ENCODE measurements at places on chromosomes 13 and 19.
A peak's percentile ranks its signal among the peaks of the same experiment; 100 is the strongest.

GRCh38 chr13:41428155-41428554 lies 29.2 kb upstream of the RGCC start:
- DNase-seq = peak; percentile 15

GRCh38 chr13:76481738-76482137 lies 404.5 kb downstream of the KCTD12 start:
- DNase-seq = no peak

GRCh38 chr19:38655148-38655824 lies 7.8 kb downstream of the ACTN4 start:
- DNase-seq = peak; percentile 56

- no peak for DNase-seq
These were observed 78.8 kb downstream of the MAP4K1 start for GRCh38 chr19:38538793-38539528.

DNA sequence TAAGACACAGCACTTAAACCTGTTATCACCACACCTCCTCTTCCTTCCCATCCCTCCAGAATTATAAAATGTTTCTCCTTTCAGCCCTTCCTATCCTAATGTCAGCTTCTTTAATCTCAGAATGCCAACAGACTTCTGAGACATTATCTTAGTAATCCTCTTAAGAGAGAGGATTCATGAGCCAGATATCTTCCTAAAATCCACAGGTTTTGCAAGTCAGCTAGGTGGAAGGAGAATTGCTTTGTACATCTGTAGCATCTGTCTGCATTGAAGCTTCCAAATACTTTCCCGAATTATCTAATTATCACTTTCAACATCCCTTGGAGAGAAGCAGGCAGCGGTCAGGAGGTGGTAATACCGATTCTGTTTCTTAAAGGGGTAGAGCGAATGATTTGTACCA lies 179.1 kb downstream of the DCT start:
- DNase-seq = no peak

- DNase-seq = no peak
These were observed 1505.1 kb downstream of the PCDH9 start for GRCh38 chr13:65725006-65725405.

DNA sequence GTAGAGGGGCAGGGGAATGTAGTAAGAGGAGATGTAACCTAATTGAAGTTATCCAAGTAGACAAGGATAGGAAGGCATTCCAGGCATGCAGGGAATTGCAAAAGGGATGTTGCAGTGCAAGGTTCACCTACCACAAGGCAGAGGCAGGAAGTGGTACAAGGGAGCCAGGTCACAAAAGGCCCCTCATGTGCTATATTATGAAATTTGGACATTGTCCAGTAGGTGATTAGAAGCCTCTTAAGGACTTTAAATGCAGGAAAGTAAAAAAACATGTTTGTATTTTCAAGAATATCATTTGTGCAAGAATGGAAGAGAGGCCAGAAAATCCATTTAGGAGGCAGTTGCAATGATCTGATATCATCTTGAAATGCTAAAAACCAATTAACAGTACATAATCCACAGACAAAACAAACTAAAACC lies 111.4 kb downstream of the FRY start:
- DNase-seq = no peak

GRCh38 chr13:103945836-103946235 lies 879.6 kb upstream of the SLC10A2 start:
- no peak for DNase-seq

GRCh38 chr13:110521296-110521680 lies 40.2 kb downstream of the RAB20 start:
- DNase-seq = no peak

GRCh38 chr13:103009051-103009840 lies 57.0 kb downstream of the SLC10A2 start:
- no peak for DNase-seq

DNA sequence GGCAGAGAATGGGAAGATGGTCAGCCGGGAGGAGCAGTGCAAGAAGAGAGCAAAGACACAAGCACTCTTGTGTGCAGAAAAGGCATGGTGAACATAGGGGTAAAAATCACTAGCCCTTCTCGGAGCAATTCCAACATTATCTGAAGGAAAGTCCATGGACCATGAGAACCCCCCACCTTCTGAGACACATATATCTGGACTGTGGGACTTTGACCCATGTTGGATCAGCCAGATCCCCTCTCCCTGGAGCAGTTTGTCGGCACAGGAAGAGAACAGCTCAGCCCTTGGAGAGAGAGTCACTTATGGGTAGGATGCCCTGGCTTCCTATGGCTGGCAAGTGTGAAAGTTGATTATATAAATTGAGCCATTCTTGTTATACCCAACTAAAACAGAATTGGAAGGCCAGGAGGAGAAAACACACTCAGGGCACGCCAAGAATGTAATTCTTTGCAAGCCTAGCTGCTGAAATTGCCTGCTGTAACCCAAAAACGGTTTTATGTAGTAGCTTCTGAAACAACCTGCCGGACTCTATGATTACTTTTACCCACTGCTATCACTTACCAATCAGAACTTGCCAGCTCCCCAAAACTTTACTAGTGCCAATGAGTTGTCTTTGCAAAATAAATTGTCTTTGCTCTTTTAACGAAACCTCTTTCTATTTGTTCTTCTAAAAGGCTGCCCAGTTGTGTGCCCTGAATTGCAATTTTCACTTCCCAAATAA lies 62.8 kb upstream of the ZNF599 start:
- DNase-seq = no peak

DNA sequence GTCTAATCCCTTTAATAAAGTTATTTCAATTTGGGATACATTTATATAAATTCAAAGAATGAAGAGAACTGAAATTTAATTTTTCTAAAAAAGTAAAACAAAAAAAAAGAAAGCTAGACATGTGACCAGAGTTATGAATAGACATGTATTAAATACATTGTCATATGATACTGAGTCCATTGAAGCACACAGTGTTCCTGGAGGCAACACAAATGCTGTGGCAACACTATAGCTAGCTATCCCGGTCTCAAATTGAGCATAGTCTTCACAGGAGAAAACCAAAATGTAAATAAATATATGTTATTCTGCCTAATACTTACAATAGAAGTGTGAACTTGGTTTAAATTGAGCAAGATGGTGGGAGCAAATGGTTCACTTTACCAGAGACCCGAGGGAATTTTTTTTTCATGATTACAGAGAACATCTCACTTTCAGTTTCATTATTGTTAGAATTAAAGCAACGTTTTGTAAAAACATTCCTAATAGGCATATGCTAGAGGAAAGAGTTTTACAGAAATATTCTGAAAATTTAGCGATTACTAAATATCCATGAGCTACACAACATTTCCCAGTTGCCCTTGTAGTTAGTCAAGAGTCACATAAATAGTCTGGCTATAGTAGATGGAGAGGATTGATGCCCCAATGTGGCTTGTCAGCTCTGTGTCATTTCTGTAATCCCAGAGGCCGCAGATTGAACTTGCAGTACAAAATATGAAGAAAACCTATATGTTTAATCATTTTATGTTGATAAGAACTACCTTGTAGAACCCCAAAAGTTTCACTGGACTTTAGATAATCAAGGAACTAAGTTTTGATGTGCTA lies 775.7 kb upstream of the SPRY2 start:
- DNase-seq = no peak

DNA sequence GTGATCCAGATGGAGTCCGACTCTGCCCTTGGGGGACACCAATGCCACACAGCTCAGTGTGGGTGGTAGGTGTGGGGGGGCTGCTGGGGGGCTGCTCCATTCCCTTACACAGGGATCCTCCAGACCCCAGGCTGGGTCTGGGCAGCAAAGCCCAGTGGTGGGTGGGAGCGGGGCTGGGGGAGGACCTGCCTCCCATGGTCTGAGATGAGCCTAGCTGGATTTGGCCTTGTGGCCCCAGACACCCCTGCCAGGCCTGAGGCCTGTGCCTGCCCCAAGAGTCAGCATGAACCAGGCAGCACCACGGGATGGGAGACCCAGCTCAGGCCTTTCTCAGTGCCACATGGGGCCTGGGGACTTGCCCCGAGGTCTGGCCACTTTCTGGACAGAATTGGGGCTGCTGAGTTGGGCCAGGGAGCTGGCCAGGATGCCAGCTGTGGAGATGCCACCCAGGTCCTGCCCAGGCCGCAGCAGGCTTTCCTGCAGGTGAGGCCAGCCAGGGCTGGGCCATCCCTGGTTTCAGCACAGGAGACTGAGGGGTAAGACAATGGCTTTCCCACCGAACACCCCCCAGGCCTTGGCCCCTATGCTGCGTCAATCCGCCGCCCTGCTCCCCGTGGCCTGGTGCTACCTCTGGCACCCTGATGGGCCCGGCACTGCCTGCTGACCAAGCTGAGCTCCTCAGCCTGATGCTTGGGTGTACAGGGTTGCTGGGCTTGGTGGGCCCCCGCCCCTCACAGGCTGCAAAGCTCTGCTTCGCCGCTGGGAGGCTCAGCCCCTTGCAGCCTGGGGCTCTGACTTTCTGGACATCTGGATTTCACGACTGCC lies 24.2 kb downstream of the CEBPG start:
- DNase-seq = no peak

DNA sequence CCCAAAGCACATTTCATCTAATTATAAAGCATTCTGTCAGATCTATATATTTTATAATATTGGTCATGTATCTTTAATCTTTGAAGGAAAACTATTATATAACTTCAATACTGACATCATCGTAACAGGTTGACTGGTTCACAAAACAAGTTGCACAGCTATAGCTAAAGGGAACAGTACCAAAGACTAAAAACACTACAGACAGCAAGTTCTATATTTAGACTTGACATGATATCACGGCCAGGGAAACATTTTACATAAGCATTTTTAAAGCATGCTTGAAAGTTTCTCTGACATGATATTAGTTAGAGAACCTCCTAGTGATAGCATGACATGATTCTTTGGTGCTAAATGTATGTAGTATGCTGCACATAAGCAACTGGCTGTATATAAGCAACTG lies 182.5 kb downstream of the NDFIP2 start:
- no peak for DNase-seq

DNA sequence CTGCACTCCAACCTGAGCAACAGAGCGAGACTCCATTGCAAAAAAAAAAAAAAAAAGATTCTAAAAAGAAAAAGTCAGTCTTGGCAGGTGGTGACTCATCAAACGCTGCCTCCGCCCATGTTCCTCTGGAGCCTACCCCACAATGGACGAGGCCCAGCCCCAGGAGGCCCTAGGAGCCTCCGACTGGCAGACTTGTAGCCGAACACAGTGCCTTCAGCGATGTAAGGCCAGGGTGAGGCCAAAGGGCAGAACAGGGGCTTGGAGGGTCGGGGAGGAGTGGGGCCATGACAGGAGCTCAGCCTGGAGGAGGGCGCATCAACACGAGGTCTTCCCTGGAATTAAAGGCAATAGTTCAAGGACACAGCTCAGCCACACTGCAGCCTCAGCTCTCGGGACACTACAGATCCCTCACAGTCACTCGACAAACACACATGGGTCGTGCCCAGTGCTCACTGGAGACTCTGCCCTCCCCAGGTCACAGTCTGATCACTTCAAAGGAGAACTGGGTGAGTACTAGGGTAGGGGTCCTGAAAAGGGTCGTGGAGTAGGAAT lies 5.1 kb downstream of the USE1 start:
- no peak for DNase-seq

GRCh38 chr19:15810335-15810734 lies 5.1 kb downstream of the OR10H1 start:
- no peak for DNase-seq

DNA sequence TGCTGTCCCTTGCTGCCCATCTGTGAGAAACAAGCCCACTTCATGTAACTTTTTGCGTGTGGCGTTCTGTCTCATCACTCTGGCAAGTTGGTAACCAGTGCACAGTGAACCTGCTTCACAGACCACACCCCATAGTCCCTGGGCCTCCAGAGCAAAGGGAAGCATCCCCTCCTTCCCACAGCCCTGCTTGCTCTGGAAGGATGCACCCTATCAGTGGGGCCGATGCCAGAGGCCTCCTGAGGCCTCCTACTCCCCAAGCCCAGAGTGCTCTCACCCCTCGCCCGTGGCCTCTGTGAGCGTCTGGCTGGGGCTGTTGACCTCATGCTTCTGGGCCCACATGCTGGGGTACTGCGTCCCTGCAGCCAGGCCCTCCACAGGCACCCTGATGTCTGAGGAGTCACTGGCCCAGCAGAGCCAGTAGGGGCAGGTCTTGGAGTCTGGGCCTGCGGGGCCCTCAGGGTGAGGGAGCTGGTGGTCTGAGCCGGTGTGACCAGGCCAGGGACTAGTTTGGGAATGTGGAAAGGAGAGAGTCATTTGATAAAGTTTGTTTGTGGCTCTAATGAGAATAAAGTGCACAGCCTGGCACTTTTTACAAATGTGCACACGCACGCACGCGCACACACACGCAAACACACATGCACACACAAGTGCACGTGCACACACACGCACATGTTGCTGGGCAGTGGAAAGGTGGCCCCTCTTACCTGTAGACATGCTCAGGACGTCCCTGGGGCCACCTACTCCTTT lies 5.1 kb downstream of the TMEM86B start:
- peak; percentile 14 for DNase-seq

GRCh38 chr13:23579072-23579895 lies 9.1 kb downstream of the TNFRSF19 start:
- DNase-seq = peak; percentile 96

DNA sequence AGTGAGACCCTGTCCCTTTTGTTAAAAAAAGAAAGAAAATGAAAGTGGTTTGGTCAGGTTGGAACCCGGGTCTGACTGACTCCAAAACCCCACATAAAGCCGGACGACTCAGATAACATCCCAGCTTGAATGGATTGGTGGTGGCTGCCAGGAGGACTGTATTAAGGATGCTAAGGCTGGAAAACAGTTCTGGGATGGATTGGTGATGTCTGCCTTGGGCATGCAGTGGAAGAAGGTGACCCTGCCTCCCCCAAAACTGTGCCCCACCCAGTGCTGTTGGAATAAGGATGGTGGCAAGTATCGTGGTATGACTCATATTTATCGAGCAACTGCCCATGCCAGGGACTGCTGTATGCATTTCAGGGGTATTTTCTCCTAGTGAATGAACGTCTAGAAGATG lies 18.5 kb upstream of the COLGALT1 start:
- no peak for DNase-seq

GRCh38 chr19:47493378-47494210 lies 9.6 kb upstream of the KPTN start:
- no peak for DNase-seq

- peak; percentile 14 for DNase-seq
These were observed 30.3 kb downstream of the ZNF823 start for GRCh38 chr19:11708457-11708856.

DNA sequence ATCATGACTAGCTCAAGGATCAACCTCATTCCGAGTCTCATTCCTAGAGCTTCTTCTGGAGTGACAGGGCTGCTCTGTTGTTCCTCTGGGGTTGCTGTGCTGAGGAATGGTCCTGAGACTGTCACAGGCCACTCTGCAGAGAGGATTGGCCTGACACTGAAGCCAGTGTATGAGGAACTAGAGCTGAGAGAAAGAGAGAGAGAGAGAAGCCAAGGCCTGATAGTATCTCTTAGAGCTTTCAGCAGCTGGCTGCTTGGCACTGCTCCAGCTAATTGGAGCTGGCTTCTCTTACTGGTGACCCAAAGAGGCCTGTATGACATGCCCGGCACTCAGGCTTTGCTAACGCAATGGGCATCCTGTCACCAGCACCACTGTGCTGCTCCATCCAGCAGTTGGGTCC lies 73.4 kb upstream of the FLT1 start:
- no peak for DNase-seq

DNA sequence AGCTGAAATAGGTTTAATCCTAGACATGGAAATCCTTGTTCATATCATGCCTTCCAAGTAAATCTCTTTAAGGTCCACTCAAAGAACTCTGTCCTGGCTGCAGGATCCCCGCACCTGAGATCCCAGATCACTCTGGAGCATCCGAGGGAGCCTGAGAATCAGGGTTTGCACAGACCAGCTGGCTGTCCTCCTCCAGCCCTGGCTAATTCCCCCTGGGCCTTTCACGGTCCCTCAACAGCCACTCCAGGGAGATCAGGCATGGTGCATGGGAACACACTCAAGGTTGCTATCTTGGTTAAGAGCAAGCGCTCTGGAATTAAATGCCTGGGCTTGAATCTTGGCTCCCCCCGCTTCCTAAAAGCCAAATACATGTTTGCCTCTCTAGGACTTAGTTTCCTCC lies 130.8 kb downstream of the IRS2 start:
- no peak for DNase-seq

Data from GM20000 (cell line).